IMR-90 (cell line): ENCODE measurements at places on chromosomes 13 and 19. TPM values are rescaled to one million over a fixed set of nuclear protein-coding genes. Genes with fewer than 3 reads are reported as not detected.
A peak's percentile ranks its signal among the peaks of the same experiment; 100 is the strongest.

Gene MBD3L1
- polyA plus RNA-seq, result not detected in 2 replicates

Gene AMH
- 0.86 and 1.5 TPM in 2 replicates for polyA plus RNA-seq

Gene OR7A10
- not detected in 2 replicates for polyA plus RNA-seq

Gene C19orf73
- 1.2 and 2.0 TPM in 2 replicates for polyA plus RNA-seq

Gene ARHGAP45
- polyA plus RNA-seq, result 1.4 and 1.7 TPM in 2 replicates

Gene SLC25A41
- 0.14 TPM in 1 of 2 replicates, not detected in the other for polyA plus RNA-seq

DNA sequence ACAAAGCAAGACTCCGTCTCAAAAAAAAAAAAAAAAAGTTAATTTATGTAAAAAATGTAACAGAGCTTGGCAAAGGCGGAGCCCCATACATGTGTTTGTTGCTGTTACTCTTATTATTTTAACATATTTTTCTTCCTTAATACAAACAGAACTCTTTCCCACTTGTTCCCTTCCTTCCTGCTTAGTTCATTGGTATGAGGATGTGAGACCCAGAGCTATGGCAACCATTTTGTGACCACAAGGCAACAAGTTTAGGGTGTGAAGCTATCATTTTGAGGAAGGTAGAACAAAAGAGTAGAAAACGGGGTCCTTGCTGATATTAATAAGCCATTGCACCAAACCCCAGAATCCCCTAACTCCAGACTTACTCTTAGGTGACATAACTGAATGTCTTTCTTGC lies 5.4 kb downstream of the IFNL1 start:
- DNase-seq, result no peak

DNA sequence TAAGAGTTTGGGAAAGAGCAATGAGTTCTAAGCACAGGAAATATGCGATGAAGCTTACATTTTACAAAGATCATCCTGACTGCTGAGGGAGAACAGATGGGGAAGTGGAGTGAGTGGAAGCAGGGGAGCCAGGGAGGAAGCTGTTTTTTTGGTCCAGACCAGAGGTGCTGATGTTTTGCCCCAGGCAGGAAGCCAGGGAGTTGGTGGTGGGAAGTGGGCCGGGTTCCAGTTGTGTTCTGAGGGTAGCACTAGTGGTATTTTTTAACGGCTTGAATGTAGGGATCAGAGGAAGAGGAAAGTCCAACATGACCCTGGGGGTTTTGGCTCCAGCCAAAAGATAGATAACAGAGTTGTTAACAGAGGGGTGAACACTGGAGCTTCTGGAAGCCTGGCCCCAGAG lies 20.7 kb upstream of the OLFM4 start:
- DNase-seq, result no peak

- DNase-seq, result no peak
Measured at GRCh38 chr13:52020191-52020590, 4.3 kb upstream of the UTP14C start.

GRCh38 chr13:64332048-64332447 lies 2898.1 kb downstream of the PCDH9 start:
- DNase-seq, result peak; percentile 10

DNA sequence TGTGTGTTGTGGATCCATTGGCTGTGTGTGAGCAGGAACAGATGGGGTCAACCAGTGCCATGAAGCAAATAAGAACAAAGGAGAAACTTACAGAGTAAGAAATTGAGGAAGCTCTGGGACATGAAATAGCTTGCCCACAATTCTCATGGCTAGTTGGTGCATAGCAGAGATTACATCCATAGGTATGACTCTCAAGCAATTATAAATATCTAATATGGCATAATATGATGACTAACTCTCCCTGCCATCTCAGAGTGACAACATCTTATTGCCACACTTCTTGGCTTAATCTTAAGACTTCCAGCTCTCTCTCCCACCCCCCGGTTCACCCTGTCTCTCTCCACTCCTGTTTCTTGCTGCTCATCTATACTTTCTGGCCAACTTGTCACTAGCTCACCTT lies 53.3 kb downstream of the OXGR1 start:
- no peak for DNase-seq

DNA sequence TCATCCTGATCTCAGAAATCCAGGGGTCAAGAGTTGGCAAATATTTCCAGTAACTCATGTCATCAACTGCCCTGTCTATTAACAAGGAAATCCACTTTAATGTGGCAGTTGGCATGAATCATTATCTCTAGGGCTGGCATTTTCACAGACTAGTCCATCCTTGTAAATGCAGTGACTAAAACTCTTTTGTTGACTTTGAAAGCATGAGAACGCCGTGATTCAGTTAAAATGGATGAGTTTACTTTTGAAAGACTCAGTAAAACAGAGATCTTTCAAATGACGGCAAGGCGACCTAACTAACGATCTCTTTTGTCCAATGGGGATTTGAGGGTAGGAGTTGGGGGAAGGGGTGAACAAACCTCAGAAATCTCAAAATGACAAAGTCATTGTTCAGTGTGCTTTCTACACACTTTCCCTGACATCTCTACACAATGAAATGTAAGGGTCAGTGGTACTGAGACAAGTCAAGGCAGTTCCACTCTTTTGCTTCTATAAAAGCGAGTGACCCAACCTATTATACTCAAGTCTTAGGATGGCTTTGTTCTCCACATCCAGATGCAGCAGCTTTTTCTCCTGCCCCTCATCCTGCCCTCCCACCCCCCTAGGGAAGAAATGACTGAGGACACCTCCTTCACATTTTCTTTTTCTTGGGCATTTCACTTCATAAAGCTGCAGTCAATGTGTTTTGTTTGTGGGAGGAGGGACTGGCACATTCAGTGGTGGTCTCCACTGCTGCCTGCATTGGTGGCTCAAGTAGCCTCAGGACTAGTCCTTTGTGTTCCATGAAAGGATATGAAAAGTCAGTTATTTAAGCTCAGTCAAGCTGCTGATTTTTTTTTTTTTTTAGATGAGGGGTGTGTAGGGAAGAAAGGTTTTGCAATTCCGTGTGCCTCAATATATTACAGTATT lies 200.5 kb downstream of the ABCC4 start:
- peak; percentile 77 for DNase-seq

DNA sequence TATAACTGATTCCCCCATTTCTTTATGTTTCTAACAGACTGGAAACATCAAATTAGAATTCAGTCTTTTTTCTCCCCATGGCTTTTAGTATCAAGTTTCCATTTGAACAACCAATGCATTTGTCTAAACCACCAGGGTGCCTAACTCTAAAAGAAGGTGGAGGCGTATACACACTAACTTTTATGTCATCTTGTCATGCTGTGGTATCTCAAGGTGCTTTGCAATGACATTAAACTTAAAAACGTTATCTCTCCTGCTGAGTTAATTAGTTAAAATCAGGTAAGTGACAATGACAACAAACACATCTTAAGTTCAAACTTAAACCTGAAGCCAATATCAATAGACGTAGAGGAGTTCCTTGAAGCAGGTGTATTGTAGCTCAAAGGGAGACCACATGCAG lies 1001.7 kb downstream of the PCDH17 start:
- no peak for DNase-seq

DNA sequence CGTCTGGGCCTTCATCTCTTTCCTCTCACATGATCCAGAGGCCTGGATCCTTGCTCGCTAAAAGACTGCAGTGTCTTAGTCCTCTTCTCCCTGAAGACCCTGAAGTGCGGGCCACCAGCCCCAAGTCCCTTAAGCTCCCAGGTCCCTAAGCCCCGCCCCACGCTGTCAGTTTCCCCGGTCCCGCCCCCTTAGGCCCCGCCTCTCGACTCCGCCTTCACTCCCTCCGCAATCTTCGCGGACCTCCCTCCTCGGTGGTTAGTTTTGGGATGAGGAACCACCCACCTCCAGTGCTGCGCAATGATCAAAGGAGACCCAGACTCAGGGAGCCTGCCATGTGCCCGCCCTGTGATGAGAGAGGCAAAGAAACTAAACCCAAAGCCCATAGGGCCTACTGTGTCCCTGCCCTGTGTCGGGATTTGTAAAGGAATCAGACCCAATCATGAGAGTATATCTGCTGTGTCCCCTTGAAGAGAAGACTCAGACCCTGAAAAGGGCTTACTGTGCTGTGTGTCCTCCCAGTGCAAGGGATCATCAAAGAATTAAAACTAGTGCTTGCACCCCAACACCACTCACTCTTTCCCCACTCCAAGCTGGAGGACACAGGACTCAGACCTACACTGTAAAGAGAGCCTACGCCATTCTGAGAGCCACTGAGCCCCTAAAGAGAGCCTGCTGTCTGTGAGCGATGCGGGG lies 3.0 kb upstream of the COX6B1 start:
- peak; percentile 16 for DNase-seq

GRCh38 chr13:61695147-61695546 lies 279.5 kb upstream of the PCDH20 start:
- DNase-seq, result no peak

- DNase-seq, result no peak
Measured at GRCh38 chr13:84393981-84394625, 511.8 kb upstream of the SLITRK1 start.

GRCh38 chr19:58277197-58277596 lies 1.6 kb upstream of the ZNF8 start:
- DNase-seq, result no peak

GRCh38 chr13:51305271-51305967 lies 34.1 kb upstream of the SERPINE3 start:
- no peak for DNase-seq

DNA sequence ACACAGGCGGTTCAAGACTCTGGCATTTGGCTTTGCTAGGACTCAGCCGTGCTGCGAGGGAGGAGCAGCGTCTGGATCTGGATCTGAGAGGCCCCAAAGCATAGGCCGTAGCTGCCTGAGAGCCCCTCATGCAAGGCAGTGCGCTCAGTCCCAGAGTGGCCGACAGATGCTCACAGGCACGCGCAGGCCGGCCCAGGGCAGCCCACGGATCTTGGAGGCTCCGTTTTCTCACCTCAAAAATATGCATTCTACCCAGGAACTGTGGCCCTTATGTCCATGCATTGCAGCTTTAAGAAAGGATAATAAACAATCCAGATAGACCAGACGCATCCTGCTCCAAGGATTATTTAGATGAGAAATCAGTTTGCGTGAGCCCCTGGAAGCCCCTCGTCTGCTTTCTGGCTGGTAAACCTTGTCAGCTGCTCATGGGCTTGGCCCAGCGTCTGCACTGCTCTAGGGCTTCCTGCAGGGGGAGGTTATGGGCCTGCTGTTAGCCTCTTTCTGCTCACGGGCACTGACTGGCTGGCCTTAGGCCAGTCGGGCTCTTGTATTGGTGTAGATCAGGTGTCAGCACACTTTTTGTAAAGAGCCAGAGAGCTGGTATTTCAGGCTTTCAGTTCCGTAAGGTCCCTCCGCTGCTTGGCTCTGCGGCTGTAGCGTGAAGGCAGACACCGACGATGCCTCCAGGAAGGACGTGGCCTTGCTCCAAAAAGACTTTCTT lies 24.2 kb downstream of the TEX29 start:
- peak; percentile 92 for DNase-seq

DNA sequence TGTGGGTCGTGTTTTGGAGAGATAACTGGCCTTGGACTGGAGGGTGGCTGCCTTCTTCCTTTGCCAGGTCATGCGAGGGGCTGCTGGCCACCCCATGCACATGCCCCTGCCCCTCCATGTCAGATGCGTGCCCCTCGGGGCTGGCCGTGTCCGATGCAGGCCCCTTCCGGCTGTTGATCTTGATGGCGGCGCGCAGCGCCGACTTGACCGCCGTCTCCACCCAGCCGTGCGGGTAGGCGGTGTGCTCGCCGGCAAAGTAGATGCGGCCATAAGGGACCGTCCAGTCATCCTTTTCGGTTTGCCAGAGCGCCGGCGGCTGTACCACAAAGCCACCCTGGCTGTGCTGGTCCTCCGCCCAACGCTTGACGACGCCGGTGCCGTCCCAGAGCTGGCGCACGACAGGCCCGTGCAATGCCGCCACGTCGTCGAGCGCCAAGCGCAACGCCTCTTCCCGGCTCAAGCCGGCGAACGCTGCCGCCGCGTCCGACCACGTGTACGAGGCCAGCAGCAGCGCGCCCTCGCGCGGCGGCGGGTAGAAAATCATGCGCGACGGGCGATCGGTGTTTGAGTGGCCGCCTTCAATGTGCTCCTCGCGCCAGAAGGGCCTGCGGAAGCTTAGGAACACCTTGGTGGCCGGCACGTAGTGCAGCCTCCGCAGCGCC lies 6.9 kb downstream of the IL4I1 start:
- DNase-seq, result peak; percentile 61

DNA sequence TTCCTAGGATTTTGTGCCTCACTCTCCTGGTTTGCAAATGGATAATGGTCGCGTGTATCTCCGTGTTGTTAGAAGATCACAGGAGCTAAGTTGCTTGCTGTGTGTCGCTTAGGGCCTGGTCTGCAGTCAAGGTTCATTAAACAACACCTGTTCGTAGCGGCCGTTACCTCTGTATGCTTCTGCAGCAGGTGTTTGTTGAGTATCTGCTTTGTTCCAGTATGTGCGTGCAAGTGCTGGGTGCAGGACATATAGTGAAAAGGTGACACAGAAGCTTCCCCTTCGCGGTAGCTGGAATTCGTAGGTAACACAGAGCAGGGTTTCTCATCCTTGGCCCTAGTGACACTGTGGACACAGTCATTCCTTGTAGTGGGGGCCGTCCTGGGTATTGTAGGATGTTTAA lies 5.4 kb downstream of the MED25 start:
- DNase-seq, result no peak

- DNase-seq, result no peak
Measured at GRCh38 chr13:34637138-34637537, 304.9 kb upstream of the NBEA start.

DNA sequence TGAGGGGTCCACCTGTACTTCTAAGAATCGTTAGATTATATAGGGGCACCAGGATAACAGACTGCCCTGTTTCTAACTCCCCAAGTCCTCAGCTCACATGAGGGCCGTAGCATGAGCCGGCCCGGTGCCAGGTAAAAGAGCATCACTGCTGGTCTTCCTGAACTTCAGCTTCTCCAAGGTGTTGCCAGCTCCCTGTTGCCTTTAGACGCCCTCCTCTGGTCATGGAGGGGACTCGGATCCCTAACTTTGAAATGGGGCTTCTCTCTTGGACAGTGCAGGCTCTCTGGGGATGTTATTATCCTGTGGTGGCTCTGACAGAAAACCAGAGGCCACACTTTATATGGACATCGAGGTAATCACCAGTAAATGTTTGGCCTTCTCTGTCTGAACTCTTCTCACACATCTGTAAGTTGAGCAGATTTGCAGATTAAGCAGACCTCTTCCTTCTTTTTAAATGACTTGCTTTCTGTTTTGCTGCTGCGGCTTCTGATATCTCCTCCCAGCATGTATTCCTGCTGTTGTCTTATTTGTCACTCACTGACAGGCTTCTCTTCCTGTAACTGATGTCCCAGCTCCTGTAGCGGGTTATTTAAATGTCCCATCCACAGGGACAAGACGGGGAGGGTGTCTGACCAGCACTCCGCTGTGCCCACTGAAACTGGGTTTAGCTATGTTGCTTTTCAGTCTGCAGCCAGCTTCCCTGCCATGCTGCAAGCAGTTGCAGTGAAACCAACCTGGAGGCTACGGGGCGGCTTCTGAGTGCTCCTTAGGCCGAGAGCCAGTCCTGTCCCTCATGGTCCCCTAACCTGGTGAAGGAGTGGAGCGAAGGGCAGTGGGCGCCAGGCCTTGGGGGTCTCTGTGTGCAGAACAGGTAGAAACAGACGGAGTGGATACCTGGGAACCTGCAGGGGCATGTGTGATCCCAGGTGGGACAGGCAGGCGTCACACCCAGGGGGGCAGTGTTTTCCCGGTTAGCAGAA lies 39.2 kb downstream of the TSSK6 start:
- DNase-seq, result no peak

GRCh38 chr13:85806553-85807175 lies 7.4 kb upstream of the SLITRK6 start:
- DNase-seq, result peak; percentile 61
